ENCODE measurements at places on chromosomes 5 and 9.

DNA sequence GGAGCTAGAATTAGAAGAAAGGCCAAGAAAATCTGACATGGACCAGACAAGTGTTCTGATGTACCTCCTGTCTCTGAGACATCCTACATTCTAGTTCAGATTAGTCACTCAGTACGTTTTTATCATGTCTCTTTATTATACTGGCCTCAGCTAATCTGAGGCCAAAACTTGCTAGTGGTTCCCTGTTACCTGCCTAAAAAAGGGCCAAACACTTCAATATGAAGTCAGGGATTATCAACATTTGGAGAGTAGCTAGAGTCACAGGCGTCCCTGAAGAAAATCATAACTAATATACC is 587.4 kb downstream of the PRELID2 start:
- DNase-seq = no peak

DNA sequence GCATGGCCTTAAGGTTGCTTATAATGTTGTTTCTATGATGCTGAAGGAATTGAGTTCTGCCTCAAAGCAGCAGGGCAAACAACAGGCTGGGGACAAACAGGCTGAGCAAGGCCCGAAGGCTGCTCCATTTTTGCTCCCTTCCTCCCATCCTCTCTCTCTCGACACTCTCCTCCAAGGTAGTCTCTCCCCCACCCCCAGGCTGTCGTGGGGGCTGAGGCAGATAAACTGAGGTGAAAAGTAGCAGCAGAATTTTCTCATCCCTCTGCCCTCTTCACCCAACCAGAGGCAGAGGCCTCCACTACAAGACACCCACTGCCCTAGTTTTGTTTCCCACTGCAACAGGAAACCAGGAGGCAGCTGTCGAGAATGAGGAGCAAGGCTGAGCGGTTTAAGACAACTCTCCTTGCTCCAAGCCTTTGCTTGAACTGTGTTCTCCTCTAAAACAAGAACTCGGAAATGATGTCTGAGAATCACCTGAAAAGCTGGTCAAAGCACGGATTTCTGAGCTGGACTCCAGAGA is 13.5 kb upstream of the GNA14 start:
- DNase-seq = no peak

DNA sequence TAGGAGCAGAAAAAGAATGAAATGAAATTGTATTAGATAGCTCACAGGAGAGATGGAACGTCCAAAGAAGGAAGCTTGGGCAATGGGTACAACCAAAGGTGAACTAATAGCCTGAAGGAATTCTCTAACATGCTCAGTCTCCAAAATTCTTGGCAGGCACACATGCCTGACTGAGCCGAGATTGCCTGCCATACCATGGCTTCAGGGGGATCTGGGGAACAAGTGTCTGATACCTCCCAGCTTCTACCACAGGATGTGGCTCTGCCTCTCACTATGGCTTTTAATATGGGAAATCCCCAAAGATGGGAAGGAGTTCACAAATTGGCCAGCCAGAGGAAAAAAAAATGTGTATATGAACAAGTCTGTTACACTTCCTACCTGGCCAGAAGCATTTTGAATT is 3.6 kb upstream of the PALM2AKAP2 start:
- no peak for DNase-seq

GRCh38 chr9:91028166-91028827 is 226.7 kb downstream of the SYK start:
- DNase-seq = no peak

GRCh38 chr9:107049046-107049802 is 186.3 kb downstream of the ZNF462 start:
- DNase-seq = no peak

- no peak for DNase-seq
These were observed 148.0 kb downstream of the MEF2C start for GRCh38 chr5:88734983-88735382.

- DNase-seq = no peak
These were observed 27.1 kb upstream of the N4BP3 start for GRCh38 chr5:178086266-178086665.

DNA sequence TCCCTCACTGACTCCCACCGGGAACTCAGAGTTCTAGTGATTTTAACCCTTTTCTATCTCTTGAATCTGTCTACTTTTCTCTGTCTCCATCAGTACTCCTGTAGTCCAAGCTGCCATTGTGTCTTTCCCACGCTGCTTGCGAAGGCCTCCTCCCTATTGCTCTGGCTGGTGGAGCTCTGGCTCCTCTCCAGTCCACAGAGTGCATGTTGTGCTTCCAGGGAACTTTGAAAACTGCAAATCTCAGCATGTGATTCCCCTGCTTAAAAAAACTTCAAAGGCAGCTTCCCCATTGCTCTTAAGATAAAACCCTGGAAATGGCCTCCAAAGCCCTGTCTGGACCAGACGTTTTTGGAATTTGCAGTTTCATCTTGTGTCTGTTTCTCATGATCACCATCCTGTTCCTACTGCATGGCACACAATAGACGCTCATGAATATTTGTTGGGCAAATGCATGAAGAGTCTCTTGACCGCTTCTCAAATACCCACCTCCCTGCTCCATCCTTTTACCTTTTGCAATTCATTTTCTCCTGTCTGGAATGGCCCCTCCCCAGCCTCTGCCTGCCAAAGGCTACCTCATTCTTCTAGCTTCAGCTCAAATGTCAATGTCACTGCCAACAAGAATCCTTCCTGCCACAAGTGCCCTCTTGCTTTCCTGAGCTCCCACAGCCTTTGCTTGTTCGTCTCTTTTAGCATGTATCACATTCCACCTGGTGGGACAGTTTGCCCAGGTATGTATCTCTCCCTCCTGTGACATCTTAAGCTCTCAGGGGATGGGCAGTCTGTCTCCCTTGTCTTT is 293.2 kb downstream of the ARHGAP26 start:
- no peak for DNase-seq

- no peak for DNase-seq
These were observed 632.5 kb downstream of the SLCO4C1 start for GRCh38 chr5:101663543-101663942.

DNA sequence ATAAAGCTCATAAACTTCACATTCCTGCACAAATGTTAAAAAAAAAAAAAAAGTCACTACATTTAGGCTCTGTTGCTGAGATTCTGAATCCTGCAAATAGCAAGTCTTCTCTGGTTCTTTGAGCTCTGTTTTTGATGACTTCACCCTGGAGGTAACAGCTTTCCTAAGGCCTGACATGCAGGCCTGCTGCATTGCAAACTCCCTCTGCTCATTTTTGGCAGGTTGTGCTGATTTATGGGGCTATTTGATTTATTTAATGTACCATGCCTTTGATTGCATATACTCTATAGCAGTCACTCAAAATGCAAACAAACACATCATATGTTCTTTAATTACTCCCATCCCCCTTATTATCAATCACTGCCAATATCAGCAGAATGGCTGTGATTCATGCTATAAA is 416.1 kb upstream of the IZUMO3 start:
- DNase-seq = no peak

DNA sequence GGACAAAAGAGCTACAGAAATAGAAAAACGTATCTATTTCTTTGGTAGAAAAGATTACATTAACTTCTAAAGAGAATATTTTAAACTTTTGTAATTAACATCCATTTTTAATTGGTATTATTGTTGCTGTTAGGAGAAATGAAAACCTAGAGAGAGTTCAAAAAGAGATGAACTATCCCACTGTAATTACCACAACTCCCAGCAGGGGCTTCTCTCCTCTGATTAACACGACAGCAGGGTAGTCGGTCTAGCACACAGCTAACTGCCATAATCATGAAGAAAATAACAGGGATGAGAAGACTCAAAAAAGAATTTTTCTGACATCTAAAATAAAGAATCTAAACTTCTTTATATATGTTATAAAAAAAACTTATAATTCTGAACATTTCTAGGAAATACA is 86.2 kb upstream of the CDH9 start:
- DNase-seq = no peak

- DNase-seq = no peak
These were observed 26.4 kb downstream of the SURF6 start for GRCh38 chr9:133309608-133310007.

DNA sequence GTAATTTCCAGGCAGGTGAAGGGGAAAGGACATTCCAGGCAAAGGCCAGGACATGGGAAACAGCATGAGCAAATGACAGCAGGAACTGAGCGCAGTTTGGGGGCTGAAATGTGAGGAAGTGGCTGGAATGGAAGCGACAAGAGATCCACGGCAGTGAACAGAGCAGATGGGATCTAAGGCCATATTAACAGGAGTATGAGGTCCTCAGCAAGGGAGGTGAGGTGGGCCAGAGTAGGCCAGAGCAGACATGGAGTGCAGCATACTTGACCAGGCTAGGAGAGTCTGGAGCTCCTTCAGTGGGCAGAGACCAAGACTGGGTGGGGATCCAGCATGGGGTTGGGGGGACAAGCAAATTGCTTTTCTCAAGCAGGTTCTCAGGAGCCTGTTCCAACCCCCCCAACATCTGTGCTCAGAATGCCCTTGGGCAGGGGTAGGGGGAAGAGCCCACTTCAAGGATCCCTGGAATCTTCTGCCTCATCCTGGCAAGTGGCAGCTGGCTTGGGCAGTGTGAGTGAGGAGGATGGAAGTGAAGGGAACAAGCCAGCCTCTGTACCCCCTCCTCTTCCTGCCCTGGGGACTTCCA is 34.5 kb downstream of the DAB2IP start:
- DNase-seq = no peak

DNA sequence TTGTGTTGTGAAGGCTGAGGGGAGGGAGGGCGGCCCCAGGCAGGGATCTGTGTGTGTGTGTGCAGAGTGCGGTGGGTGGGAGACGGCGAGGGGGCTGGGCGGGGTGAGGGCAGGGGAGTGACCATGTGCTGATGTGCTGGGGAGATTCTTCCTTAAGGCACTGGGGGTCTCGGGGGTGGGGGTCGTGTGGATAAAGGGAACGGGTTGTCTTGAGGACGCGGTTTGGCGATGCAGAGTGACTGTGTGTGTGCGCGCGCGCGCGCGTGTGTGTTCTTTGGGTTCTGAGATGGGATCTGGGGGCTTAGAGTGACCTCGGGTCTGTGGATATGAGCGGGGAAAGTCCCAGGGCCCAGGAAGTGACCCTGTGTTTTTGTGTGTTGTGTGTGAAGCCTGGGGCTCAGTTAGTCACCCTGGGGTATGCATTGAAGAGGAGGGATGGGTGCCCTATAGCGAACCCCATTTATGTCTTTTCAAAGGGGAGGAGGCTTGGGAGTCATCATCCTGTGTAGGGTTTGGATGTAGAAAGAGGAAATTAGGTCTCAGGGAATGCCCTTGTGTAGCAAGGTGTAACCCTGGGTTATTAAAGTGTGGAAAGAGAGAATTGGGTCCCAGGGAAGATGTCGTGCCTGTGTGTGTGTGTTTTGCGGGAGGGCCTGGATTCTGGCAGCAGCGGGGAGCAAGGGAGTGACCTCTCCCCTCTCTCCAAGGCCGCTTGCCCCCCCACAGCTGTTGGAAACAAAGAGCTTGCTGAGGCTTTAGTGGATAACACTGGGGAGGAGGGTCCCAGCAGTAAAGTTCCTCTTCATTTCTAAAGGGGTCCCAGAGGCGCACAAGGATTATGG is 1.4 kb downstream of the TMEFF1 start:
- no peak for DNase-seq

DNA sequence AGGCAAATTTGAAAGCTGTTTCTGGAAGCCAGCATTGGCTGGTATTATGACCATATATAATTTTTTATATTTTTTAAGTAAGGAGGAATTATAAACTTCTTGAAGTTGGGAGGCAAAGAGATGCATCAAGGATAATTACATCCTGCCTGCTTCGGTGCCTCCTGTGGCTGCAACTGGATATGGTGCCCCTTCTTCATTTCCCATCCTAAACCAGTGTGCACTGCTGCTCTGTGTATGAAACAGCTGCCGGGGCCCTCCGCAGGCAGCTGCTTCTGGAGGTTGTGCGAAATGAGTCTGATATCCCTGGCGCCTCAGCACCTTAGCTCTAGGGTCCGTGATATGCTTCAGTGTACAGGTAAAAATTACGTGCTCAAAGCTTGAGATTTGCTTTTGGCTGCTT is 304.2 kb downstream of the ENC1 start:
- DNase-seq = no peak

- DNase-seq = no peak
These were observed 12.5 kb upstream of the ZDHHC11 start for GRCh38 chr5:863244-863805.

- DNase-seq = no peak
These were observed 115.7 kb downstream of the FBXL17 start for GRCh38 chr5:108266242-108266641.

- DNase-seq = no peak
These were observed 75.2 kb downstream of the TMC1 start for GRCh38 chr9:72596451-72597180.

DNA sequence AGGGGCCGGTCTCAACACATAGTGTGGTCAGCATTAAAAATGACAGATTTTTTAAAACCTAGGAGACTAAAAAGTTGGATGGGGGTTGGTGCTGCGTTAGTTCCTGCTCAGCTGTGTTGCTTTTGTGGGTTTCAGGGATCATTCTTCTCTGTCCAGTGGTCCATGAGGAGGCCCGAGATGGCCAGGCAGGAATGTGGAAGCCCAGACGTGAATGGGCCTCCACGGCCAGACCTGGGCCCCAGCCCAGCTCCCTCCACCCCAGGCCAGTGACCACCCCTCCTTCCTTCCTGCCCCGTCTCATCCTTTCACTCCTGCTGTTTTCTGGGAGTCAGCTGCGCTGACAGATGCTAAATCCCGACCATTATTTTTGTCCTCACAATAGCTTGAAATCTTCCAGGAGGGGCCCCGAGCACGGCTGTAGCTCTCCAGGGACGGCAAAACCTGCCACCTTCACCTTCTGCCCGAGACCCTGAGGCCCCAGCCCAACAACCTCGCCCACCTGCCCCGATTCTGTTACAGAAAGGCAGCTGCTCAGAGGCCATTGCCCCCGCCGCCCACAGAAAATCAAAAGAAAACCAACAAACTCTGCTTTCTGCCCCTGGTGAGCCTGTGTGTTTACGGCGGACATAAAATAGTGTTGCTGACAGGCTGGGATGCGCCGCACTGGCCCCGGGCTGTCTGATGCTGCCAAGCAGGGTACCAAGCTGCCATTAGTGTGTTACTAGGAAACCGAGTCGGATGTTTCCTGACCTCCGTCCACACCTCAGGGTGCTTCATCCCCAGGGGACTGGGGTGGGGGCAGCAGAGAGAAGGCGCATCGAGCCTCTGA is 83.7 kb upstream of the SARDH start:
- peak; percentile 14 for DNase-seq

DNA sequence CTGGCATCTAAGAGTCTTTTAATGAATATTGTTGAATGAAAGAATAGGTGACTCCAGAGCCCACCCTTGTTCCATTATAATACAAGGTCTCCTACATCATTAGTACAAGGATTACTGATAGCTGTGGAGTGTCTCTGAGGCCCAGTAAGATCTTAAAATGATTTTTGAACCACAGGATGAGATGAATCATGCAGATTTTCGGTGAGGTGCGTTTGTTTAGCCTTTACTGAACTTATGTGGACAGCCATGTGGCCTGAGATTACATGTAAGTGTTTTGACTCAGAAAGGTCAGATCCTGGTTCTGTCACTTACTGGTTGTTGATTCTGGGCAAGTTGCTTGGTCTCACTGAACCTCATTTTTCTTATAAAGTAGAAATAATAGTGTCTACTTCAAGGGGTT is 21.6 kb downstream of the NFX1 start:
- no peak for DNase-seq

DNA sequence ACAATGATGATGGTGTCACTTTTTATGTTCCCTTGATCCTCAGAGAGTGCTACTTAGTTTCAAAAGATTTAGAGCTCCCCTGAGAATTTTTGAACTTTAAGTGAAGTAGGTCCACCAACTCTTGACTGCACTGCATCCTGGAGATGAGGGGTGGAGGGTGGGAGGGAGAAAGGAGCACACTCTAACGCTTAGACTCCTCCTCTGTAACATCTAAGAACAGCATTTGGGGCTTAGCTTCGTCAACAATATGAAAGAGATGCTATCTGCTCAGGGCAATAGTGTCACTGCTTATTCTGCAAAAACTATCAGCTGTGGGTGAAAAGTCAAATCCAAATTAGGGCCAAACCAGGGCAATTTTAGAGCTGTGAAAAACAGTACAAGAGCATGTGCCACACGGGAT is 242.8 kb upstream of the EFNA5 start:
- no peak for DNase-seq

Measured in NCI-H2081 treated with DMSO at 0.1 percent for 48 hours (cell line).